ENCODE measurements at places on chromosomes 2 and 18.

GRCh38 chr18:73839441-73839840, 308.2 kb downstream of the FBXO15 start:
- peak; percentile 60 for DNase-seq

DNA sequence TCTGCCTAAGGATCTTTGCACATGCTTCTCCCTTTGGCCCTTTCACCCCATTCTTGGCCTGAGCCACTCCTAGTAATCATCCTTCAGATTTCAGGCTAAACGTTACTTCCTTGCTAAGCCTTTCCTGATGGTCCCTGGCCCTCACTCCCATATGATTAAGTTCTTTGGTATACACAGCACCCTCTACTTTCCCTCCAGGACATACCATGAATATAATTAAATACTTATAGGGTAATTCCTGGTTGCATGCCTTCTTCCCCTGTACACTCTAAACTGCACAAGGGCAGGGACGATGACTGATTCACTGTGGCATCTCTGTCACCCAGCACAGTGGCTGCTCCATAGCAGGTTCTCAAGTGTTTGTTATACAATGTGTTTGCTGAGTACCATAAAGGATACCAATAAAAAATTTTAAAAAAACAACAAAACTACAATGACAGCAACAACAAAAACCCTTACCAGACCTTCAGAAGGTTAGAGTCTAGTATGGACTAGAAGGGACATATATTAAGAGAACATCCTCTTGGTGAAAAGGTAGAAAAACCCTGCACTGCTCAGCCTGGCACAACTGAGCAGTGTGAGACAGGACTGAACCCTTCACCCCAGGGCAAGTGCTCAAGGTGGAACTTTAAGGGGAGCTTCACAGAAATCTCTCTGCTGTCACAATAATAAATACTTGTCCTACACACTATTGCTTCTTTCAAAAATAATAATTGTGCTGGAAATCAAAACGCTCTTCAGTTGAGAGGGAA, 76.2 kb downstream of the AAK1 start:
- DNase-seq = no peak

DNA sequence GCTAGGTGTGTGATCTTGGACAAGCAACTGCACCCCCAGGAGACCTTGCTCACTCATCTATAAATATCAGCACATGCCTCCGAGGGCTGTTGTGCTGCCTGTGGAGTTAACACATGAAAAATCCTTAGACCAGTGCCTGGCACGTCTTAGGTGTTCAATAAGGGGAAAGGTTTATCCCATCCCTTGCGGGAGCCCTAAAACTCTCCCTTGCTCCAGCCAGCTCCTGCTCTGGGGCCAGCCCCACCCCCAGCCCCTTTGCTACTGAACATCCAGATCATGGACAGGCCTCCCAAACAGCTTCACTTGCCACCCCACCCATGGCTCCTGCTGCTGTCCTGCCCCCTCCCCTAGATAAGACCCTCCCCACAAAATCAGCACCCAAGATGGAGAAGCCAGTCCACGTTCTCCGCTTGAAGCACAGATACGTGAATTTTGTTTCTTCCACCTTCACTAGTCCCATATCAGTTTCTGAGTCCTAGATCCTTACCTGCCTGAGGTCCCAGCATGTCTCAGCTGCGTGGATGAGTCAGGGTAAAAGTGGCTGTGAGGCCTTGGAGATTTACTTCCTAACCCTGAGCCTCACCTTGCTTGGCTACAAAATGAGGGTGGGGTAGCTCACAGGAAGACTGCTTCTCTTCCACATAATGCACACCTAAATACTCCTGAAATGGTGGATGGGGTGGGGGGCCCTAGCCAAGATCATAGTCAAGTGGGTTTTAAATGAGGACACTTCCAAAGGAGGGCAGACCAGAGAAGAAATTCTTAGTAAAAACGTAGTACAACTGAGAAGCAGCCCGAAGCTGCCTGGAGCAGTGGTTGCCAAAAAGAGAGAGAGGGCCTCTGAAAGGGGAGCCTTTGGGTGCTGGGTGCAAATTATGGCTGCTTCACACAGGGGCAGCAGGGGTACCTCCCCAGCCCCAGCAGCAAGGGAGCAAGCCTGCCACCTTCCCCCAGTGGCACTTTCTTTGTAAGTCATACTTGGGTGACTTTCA, 40.4 kb downstream of the C1QL2 start:
- no peak for DNase-seq

DNA sequence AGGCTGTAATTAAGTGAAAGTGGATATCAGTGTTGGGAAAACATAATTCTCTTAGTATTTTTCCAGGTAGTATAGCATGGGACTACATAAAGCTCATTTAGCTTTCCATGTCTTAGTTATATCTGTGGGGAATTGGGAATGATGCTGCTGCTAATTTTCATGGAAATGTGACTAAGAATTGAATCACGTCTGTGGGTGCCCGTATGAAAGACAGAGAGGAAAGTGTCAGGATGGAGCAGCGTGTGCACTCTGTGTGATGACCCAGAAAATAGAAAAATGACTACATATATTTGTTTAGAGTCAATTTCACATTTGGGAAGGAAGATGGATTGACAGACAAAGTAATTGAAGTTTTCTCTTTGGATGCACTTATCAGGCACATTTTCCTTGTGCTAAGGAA, 212.1 kb downstream of the PTPRM start:
- DNase-seq = no peak

DNA sequence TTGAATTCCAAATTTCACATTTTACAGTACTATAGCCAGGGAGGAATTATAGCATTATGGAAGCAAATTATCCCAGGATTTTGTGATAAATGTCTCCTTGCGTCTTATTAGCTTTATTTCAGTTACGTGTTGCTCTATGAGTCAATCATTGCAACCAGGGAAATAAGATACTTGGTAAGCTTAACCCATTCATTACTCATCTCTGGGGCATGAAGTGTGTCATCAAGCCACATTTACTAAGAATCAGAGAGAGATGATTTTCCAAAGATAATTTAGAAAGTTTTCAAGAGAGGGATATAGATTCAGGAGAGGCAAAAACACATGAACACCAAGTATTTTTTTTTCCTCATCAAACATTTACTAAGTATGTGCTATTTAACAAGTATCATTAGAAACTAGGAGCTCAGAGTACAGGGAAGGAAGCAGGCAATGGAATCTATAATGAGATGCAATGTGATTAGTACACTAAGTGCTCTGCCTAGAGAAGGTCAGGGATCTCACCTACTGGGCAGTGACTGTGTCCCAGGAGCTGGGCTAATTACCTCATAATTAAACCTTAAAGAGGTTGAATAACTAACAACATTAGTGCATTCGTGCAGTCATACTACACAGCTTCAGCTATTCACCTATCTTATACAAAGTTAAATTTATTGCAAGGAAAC, 217.8 kb upstream of the NXPH2 start:
- DNase-seq = no peak

DNA sequence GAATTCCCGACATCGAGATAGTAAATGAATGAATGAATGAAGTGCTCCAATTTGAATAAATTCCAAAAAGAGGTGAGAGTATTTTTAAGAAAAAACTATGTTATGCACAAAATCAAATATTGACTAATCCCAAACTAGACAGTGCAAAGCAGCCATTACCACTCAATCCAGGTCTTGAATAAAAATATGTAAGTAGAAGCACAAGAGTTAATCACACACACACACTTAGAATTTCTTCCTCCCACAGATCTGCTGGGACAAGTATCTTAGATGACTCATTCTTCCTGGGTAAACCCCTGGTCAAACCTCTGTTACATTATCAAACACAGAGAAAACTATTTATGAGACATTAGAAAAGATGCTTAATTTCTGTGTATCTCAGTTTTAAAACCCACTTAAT, 102.0 kb downstream of the PLA2R1 start:
- peak; percentile 52 for DNase-seq

GRCh38 chr2:56102866-56103265, 80.9 kb upstream of the CCDC85A start:
- DNase-seq = no peak

GRCh38 chr2:232976666-232977437, 36.2 kb downstream of the NGEF start:
- no peak for DNase-seq

DNA sequence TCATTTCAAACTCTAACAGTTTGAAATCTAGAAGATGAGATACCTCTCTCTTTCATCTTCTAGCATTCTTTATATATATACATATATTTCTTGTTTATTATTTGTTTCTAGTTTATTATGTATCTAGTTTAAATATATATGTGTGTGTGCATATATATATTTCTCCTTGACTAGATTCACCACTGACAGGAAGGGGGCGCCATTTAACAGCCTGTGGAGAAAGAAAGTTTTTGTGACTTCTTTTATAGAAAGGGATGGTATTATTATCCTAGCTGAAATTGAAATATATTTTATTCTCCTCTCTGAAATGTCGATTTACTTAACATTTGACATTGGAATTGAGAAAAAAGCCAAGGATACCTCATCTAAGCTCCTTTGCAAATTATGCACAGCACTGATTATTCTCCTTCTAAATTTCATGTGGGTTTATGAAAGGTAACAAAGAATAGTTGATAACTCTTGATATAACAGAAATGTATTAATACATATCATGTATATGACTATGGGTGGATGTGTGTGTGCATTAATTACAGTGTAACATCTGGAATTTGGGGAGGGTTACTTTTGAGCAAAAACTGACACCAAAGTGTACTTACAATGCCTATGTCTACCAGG, 160.7 kb upstream of the NT5C1B start:
- peak; percentile 52 for DNase-seq

GRCh38 chr2:19796035-19796695, 105.6 kb downstream of the TTC32 start:
- DNase-seq = peak; percentile 96

GRCh38 chr2:151525821-151526373, 116.2 kb downstream of the RIF1 start:
- DNase-seq = no peak

- DNase-seq = no peak
Measured at GRCh38 chr18:58209326-58209725, 165.3 kb downstream of the NEDD4L start.

DNA sequence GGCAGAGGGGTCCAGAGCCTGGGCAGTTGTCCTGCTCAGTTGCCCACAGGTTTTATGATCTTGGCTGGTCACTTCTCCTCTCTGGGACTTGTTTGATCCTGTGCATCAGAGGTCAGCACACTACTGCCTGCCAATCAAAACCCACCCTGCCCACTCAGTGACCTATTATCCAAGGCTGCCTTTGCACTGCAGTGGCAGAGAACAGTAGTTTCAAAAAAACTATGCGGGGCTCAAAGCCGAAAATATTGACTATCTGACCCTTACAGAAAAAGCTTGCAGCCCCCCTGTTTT, 218.2 kb downstream of the CYP26B1 start:
- no peak for DNase-seq

GRCh38 chr2:1625281-1626001, 118.9 kb downstream of the PXDN start:
- peak; percentile 67 for DNase-seq

GRCh38 chr18:36288689-36289088, 8.8 kb upstream of the FHOD3 start:
- no peak for DNase-seq
